Muscle of leg (tissue), 16 donors: ENCODE measurements at places on chromosomes 6 and 20. TPM values are rescaled to one million over a fixed set of nuclear protein-coding genes. Genes with fewer than 3 reads are reported as not detected.
A peak's percentile ranks its signal among the peaks of the same experiment; 100 is the strongest.

DNA sequence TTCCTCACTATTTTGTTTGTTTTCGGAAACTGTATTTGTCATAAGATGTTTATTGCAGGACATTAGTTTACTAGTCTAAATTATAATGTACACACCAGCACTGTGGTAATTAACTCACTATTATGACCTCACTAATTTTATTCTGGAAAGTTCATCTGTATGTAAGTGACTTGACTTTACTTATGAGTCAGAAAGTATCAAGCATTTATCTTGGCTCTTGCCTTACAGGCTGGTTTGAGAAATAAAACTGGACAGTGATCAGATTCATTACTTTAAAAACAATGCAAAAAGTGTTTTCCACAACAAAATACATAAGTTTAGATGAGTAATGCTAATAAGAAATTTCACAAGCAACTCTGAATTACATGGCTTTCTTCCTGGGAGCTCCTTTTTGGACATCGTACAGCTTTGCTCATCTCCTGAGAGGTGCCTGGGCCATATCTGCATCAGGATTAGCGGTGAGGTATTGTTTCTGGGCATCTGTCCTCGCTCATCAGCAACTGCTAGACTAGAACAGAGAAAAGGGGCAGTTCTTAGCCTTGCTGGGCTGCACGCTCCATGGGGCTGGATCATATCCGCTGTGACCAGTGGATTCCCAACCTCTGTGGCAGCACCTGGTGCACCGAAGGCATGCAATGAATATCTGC lies 179.8 kb downstream of the SOD2 start:
- DNase-seq = peak; percentile 51
- no peaks in the 10 kb centered on the region for H3K27me3 ChIP-seq
- no peak overlapping the region for H3K27ac ChIP-seq
- peaks cover 3% of the 10 kb centered on the region for H3K4me1 ChIP-seq

DNA sequence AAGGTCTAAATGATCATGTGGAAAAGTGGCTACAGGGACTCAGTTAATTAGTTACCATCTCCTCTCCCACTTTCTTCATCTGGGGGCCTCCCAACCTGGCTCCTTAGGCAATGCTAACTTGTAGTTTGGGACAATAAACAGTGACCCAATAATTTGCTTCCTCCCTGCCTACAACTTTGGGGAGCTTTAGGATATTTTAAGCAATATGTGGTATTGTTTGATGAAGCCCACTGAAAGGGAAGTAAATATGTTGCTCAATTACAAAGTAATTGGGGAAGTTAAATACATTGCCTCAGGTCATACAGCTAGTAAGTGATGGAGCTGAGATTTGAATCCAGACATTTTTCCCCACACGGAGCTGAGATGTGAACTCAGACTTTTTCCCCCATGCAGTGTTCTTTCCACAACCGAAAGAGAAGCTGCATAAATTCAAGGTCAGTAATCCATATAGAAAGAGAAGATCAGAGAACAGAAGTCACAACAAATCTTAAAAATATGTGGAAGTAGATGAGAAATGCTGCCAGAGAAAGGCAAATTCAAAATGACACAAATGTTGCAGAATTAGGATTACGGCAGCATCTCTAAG lies 26.6 kb downstream of the ZHX3 start:
- H3K36me3 ChIP-seq = no peaks in the 10 kb centered on the region
- H3K27me3 ChIP-seq = no peaks in the 10 kb centered on the region
- H3K4me3 ChIP-seq = no peak overlapping the region
- H3K4me1 ChIP-seq = no peaks in the 10 kb centered on the region

- no peaks in the 10 kb centered on the region for H3K36me3 ChIP-seq
- DNase-seq = no peak
- H3K4me3 ChIP-seq = no peak overlapping the region
- no peaks in the 10 kb centered on the region for H3K27me3 ChIP-seq
- H3K4me1 ChIP-seq = no peaks in the 10 kb centered on the region
- no peak overlapping the region for H3K27ac ChIP-seq
Measured at GRCh38 chr6:90425161-90425641, 128.6 kb upstream of the BACH2 start.

DNA sequence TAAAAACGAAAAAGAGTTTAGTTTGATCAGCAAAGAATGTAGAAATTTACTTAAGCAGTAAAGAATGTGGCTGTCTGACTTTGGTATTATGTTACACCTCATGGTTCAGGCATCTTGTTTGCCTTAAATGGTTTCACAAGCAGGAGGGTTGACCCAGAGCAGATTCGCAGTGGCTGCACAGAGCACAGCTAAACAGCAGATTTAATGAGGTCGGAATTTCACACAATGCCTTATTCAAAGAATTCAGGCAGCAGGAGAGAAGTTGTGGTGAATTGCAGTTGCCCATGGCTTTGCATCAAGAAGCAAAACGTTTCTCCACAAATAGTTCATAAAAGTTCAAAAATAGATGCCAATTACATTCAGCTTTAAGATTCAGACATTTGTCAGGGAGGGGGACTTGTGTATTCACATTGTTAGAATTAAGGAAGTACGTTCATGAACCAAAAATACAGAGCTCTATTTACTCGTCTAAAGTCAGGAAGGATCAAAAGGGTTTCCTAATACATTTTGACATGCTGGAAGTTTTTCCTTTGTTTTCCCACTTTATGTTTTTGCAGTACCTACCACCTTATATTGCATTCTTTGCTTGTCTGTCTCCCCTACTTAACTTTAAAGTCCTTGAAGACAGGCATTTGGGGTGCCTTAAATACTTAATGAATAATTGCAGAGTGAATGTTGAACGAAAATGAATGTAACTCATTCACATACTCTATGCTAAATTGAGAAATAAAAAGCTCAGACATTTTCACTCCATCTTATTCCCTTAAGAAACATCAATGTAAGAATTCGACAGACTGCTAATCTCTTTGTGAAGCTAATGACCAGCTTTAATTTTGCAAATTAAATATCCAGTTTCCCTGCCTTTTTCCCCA lies 1163.6 kb upstream of the CITED2 start:
- no peaks in the 10 kb centered on the region for H3K4me1 ChIP-seq
- no peaks in the 10 kb centered on the region for H3K27me3 ChIP-seq
- H3K27ac ChIP-seq = peak overlapping the region; percentile 85

DNA sequence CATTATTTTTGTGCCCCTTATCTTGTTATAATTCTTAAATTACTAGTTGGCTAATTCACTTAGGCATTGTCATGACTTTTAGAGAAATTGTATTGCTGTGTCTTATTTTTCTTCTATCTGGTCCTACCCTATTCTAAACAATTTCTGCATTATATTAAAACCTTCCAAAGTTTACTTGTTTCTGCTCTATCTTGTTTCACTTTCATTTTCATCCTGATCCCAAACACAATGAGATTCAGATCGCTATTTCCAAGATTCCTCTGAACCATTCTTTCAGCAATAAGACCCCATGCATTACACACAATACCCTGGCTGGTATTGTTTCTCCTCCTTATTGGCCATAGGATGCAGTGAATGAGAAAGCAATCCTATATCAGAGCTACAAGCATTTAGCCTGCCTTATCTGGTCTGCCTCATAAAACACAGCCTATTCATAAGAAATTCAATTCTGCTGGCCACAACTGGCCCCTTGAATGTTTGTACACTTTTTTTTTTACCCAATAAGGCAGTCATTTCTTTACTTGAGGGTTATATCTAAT lies 69.9 kb upstream of the POU3F2 start:
- H3K27ac ChIP-seq = no peak overlapping the region
- no peaks in the 10 kb centered on the region for H3K36me3 ChIP-seq
- no peak for DNase-seq
- H3K4me1 ChIP-seq = no peaks in the 10 kb centered on the region

GRCh38 chr6:293193-294174 lies 1.2 kb downstream of the DUSP22 start:
- H3K4me3 ChIP-seq = peak overlapping the region; percentile 57
- H3K36me3 ChIP-seq = no peaks in the 10 kb centered on the region
- no peaks in the 10 kb centered on the region for H3K27me3 ChIP-seq
- H3K27ac ChIP-seq = peak overlapping the region; percentile 91

GRCh38 chr6:24775520-24776058 lies 852 bp downstream of the GMNN start:
- peak overlapping the region; percentile 97 for H3K27ac ChIP-seq
- peaks cover 9% of the 10 kb centered on the region for H3K4me1 ChIP-seq
- H3K4me3 ChIP-seq = peak overlapping the region; percentile 82
- no peaks in the 10 kb centered on the region for H3K36me3 ChIP-seq

DNA sequence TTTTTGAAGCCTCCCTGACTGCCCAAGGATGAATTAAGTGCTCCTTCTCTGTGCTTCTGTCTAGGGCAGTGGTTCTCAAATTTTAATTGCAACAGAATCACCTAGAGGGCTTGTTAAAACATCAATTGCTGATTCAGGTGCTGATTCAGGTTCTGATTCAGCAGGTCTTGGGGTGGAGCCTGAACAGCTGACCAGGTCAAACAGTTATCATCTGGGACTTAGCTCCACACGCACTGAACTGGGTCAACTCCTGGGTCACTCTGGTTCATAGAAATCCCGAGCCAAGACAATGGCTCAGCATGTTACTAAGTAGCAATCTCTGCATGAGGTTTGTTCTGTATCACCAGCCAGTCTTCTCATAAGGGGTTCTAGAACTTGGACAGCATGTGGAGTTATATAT lies 192.3 kb downstream of the GJA1 start:
- no peaks in the 10 kb centered on the region for H3K4me1 ChIP-seq
- no peaks in the 10 kb centered on the region for H3K27me3 ChIP-seq
- H3K36me3 ChIP-seq = no peaks in the 10 kb centered on the region

GRCh38 chr20:12605751-12606150 lies 403.0 kb upstream of the SPTLC3 start:
- DNase-seq = no peak
- no peaks in the 10 kb centered on the region for H3K36me3 ChIP-seq
- H3K4me1 ChIP-seq = no peaks in the 10 kb centered on the region
- H3K27me3 ChIP-seq = no peaks in the 10 kb centered on the region
- H3K27ac ChIP-seq = no peak overlapping the region

DNA sequence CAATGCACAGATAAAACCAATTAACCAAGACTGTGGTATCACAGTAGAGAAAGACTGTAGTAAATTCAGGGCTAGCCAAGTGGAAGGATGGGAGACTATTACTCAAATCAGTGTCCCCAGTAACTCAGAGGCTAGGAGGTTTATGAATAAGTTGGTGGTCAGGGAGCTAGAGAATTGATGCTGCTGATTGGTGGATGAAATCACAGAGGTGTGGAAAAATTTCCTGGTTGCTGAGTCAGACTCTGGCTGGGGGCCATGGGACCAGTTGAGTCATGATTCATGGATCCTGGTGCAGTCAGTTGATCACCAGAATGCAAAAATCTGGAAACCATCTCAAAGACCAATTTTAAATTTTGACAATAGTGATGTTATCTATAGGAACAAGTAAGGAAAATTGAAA lies 555.9 kb downstream of the C6orf118 start:
- no peak for DNase-seq
- H3K4me1 ChIP-seq = peaks cover 4% of the 10 kb centered on the region
- H3K27me3 ChIP-seq = no peaks in the 10 kb centered on the region
- H3K27ac ChIP-seq = no peak overlapping the region
- no peaks in the 10 kb centered on the region for H3K36me3 ChIP-seq
- H3K4me3 ChIP-seq = no peak overlapping the region

GRCh38 chr6:142444376-142444775 lies 142.6 kb downstream of the ADGRG6 start:
- no peaks in the 10 kb centered on the region for H3K4me1 ChIP-seq
- H3K36me3 ChIP-seq = no peaks in the 10 kb centered on the region
- no peaks in the 10 kb centered on the region for H3K27me3 ChIP-seq

GRCh38 chr20:8212286-8212685 lies 80.2 kb downstream of the PLCB1 start:
- H3K27ac ChIP-seq = no peak overlapping the region
- no peaks in the 10 kb centered on the region for H3K27me3 ChIP-seq
- no peaks in the 10 kb centered on the region for H3K4me1 ChIP-seq
- H3K36me3 ChIP-seq = no peaks in the 10 kb centered on the region

DNA sequence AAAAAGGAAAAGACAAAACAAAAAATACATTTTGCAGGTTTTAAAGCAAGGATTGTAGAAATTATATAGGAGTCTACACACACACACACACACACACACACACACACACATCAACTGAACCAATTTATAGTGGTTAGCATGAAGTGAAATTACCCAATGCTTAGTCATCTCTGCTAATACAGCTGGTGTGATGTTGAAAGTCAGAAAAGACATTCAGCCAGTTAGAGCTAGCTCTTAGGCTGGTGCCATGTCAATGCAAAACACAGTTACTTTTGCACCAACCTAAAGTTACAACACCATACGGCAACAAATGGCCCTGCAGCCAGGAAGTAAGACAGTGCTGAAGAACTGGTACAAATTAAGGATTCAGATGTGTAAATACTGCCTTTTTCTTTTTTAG lies 15.2 kb downstream of the FAM210B start:
- DNase-seq = no peak
- no peak overlapping the region for H3K27ac ChIP-seq
- H3K4me1 ChIP-seq = no peaks in the 10 kb centered on the region
- peaks cover 36% of the 10 kb centered on the region for H3K36me3 ChIP-seq
- H3K4me3 ChIP-seq = no peak overlapping the region

DNA sequence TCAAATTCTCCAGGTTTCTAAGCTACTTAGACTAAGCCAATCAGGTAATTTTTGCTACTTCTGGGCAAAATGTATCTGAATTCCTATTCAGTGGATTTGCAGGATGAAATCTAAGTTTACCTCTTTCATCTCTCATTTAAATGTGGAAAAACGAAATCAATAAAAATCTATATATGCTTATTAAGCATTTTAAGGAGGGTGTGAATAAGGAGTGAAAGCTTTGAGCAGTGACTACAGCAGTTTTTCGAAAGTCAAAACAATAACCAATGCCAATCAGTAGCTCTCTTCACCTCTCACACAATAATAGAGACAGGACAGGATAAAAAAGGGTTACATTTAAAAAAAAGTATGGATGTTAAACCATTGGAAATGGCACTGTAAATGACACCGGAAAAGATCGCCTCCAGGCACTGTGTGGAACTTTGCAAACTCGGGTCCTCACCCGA lies 476 bp upstream of the BCKDHB start:
- DNase-seq = no peak
- H3K27me3 ChIP-seq = no peaks in the 10 kb centered on the region
- peaks cover 4% of the 10 kb centered on the region for H3K4me1 ChIP-seq
- no peaks in the 10 kb centered on the region for H3K36me3 ChIP-seq
- H3K27ac ChIP-seq = peak overlapping the region; percentile 73
- H3K4me3 ChIP-seq = peak overlapping the region; percentile 40

- H3K27me3 ChIP-seq = no peaks in the 10 kb centered on the region
- H3K27ac ChIP-seq = no peak overlapping the region
- peak; percentile 26 for DNase-seq
- no peak overlapping the region for H3K4me3 ChIP-seq
- H3K36me3 ChIP-seq = no peaks in the 10 kb centered on the region
Measured at GRCh38 chr20:42641886-42642285, 547.8 kb downstream of the PTPRT start.

GRCh38 chr6:37218511-37218910 lies 39.1 kb upstream of the TBC1D22B start:
- H3K27ac ChIP-seq = no peak overlapping the region
- no peak overlapping the region for H3K4me3 ChIP-seq
- H3K27me3 ChIP-seq = no peaks in the 10 kb centered on the region
- no peak for DNase-seq
- H3K36me3 ChIP-seq = no peaks in the 10 kb centered on the region
- H3K4me1 ChIP-seq = peaks cover 12% of the 10 kb centered on the region

The HEY2 gene
- polyA plus RNA-seq = 18.3 TPM

The TMEM239 gene
- not detected for polyA plus RNA-seq

The MAPK13 gene
- 9.9 TPM for polyA plus RNA-seq

The THBD gene
- 13.6 TPM for polyA plus RNA-seq

The PCSK2 gene
- polyA plus RNA-seq = 1.2 TPM

The SLC22A16 gene
- 0.18 TPM for polyA plus RNA-seq

The SIRPA gene
- polyA plus RNA-seq = 24.5 TPM

The FAM162B gene
- polyA plus RNA-seq = 6.8 TPM

The MUC21 gene
- polyA plus RNA-seq = not detected

The RGS17 gene
- polyA plus RNA-seq = 1.2 TPM

The C6orf52 gene
- 1.1 TPM for polyA plus RNA-seq
